ENCODE measurements at places on chromosomes 6 and 20.

- no peak for DNase-seq
Measured at GRCh38 chr6:137832110-137832509, 34.9 kb upstream of the TNFAIP3 start.

- no peak for DNase-seq
Measured at GRCh38 chr6:31210123-31210522, 39.6 kb upstream of the POU5F1 start.

DNA sequence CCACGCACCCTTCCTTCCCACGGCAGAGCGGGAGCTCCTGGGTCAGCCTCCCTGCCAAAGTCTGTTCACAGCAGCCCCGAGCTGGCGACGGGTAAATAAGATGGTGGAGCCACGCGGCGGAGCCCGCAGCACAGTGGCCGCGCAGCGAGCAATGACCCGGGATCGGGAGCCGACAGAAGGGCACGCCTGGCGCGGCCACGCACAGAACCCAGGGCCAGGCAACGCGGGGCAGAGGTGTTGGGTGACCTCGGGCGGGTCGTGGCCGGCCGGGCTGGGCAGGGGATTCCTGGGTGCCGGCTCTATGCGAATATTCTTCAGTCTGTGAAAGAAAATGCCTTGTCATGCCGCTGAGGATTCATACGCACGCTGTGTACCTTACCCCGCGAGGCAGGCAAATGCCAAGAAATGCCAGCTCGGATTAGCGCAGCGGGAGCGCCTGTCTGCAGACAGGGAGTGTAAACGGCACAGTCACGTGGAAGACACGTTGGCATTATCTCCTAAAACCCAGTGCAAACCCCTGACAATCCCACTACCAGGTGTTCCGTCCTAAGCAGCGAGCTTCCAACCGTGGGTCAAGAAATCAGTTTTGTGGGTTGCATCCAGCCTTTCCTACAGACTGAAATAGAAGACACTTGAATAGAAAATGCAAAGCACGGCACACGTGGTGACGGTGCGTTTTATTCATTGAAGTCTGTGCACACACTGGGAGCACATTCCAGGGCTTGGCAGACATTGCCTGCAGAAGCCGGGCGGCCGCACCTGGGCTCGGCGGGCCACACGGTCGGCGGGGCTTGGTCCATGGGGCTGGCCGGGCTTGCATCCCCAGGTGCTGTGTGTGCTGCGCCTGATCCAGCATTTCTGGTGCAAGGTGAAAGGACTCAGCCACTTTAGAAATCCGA lies 18.3 kb downstream of the CHRNA4 start:
- no peak for DNase-seq

DNA sequence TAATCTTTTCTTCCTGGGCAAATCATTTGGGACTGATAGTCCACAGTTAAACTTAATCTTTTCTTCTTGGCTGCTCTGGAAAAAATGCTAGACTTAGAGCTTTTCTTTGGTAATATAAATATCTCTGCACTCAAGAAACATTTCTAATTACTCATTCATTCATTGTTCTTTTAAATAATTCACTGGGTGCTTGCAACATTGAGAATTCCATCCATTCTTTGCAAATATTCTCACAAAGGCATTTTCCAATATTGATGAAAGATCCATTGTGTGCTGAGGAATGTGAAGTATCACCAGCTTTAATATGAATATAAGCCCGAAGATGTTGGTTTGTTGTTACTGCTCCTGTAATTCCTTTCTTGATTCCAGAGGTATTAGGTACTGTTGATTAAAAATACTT lies 38.4 kb downstream of the AKAP7 start:
- no peak for DNase-seq

DNA sequence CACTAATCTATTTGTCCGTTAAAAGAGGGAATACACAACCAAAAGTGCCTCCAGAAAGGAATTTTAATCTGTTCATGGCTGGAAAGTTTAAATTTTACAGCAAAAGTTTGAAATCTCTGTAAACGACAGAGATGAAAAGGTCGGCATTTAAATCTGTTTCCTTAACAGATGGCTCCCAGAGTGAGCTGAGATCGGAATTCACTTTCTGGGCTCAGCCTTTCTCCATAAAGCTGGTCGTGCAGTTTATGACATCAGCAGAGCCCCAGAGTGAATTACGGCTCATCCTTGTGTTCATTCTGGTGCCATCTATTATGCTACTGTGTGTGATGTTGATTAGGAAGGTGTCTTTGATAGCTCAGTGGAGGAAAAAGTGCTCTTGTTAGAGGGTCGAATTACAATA lies 117.6 kb upstream of the ZFP64 start:
- DNase-seq, result no peak

DNA sequence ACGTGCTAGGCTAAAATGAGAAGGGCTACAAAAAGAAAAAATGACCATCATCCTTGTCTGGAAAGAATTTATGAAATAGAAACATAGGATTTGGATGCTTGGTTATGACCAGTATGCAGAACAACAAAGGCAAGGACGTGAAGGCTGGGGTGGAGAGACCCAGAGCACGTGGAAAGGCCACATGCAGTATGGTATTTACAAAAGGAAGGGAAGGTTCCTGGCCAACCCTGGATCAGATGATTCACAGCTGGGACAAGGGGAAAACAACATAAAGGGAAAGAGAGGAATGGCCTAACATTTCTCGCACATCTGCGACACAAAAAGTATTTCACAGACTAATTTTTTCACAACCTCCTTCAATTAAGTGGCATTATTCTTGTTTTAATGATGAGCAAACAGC lies 8.2 kb downstream of the STX7 start:
- DNase-seq, result no peak

- DNase-seq, result no peak
Measured at GRCh38 chr6:119768201-119768600, 418.6 kb upstream of the MAN1A1 start.

DNA sequence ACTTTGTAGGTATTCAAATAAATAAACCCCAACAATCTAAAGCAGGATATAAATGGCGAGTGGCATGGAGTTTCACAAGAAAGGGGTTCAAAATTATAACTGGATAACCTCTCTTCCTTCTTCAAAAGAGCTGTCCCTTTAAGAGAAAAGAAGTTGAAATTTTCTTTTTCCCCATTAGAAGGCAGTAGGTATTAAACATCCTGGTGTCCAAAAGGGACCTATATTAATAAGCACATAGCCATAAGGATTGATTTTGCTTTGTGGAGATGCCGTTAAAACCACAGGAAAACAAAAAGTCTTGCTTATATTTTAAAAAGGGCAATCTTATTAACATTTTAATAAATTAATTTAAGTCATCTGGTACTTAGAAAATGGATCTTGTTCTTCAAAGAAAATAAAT lies 76.5 kb downstream of the LYRM4 start:
- no peak for DNase-seq

- no peak for DNase-seq
Measured at GRCh38 chr20:32040142-32040953, 11.7 kb upstream of the HCK start.

GRCh38 chr20:17666481-17666880 lies 15.6 kb downstream of the RRBP1 start:
- no peak for DNase-seq

DNA sequence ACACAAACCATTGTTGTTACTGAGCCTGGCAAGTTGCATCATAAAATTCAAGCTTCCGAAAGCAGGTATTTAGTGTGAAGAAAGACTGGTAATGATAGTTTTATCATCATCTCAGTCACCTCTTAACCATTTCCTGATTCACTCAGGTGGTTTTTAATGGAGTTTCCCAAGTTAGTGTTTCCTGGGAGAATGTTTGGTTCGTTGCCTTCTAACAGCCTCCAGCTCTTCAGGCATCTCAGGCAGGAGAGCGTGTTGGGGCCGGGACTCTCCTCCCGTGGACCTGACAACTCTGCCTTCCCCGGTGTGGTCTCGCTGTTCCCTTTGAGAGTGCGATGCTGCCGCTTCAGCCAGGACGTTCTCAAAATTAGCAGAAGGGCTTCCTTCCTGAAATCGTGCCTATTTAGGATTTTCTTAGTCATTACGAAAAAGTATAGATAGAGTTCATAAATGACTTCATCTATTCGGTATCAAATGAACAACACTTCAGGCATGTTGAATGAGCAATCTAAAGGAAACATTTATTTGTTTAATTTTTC lies 105.0 kb upstream of the QKI start:
- no peak for DNase-seq

- no peak for DNase-seq
Measured at GRCh38 chr6:119880840-119881239, 531.3 kb upstream of the MAN1A1 start.

DNA sequence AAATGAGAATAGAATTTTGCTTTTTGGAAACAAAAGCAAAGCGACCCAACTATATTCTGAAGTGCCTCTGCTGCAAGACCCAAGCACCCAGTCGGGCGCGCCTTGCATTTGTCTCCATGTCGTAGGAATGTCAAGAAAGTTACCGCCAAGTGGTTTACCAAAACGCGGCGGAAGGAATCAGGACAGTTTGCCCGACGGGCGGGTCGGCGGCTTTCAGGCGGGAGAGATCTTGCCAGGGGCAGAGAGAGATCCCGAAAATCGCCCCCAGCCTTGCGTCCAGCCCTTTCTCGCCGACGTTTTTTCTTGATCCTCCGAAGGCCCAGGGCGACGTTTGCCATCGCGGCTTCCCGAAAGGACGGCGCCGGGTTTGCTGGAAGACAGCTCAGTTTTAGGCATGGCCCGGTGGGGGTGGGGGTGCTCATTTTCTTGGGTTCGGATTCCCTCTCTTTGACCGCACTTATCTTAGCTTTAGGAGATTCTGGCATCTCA lies 4.0 kb upstream of the LIN28B start:
- no peak for DNase-seq

GRCh38 chr6:24581084-24581669 lies 64.8 kb downstream of the KIAA0319 start:
- peak; percentile 39 for DNase-seq

All from activated naive CD4-positive, alpha-beta T cell (primary cell).